ENCODE measurements at places on chromosomes 2 and 18.

DNA sequence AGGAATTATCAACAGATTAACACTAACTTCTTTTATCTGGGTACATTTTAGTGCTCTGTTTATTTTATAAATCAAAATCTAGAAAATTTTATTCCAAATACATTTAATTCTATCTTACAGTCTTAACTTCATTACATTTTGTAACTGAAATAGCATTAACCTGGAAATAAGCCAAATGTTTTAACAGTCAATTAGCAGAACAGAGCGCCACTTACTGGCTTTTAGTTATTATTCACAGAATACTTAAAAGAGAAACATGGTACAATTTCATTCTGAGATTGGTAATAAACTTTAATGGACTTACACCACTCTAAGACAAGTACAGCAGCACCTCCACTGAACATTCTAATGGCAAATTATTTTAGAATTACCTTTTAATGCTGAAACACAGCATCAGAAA, 38.6 kb downstream of the SS18 start:
- no peak for DNase-seq

GRCh38 chr18:23924813-23925212, 89.7 kb upstream of the TTC39C start:
- no peak for DNase-seq

DNA sequence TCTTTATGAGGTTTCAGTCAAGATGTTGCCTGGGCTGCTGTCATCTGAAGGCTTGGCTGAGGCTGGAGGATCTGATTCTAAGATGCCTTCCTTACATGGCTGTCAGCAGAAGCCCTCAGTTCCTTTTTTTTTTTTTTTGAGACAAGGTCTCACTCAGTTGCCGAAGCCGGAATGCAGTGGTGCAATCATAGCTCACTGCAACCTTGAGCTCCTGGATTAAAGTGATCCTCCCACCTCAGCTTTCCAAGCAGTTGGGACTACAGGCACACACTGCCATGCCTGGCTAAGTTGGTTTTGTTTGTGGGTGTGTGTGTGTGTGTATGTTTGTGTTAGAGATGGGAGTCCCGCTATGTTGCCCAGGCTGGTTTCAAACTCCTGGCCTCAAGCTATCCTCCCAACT, 13.1 kb upstream of the SLC35F5 start:
- DNase-seq = no peak

DNA sequence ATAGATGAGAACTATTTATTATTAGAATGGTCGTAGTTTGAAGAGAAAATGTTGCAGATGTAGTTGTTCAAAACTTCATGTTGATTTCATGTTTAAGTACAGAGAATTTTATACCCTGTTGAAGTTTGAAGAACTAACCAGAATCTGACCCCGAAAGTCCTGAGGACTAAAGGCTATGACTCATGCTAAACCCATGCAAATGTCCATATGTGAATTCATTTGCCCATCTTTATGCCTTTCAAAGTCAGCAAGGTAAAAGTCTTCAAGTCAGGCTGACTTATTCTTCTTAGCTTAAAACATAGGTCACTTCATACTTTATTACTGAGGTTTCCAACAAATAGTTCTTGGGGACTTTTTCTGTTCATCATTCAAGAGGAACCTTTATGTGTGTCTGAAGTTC, 185.5 kb downstream of the CCDC85A start:
- no peak for DNase-seq

- no peak for DNase-seq
Observed at GRCh38 chr2:227153758-227154486, 10.1 kb downstream of the COL4A4 start.

- no peak for DNase-seq
Observed at GRCh38 chr2:27059141-27059820, 7.8 kb downstream of the AGBL5 start.

GRCh38 chr2:85652056-85652455, 15.9 kb downstream of the SFTPB start:
- DNase-seq = no peak

DNA sequence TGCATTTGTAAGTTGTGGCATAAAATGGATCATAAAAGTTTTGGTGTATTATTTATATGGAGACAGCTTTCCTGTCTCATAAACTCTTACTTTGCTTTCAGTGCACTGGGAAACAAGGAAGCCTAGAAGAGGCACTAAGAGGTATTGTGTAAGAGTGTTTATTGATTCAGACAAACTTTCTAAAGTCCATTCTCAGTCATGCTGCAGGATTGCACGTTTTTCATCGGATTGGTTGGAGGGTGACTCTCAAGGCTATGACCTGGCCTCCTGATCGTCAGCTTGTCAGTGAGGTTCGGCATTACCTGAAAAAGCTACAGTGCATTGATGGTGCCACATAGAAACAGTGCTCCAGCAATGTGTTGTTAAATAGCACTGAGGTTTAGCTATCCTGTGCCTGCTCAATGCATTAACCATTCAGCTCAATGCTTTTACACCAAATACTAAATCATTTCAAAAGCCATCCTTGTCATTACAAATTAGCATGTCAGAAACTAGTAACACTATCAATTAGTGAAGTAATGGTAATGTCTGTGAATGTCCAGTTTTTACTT, 545.5 kb downstream of the CBLN2 start:
- DNase-seq = no peak

DNA sequence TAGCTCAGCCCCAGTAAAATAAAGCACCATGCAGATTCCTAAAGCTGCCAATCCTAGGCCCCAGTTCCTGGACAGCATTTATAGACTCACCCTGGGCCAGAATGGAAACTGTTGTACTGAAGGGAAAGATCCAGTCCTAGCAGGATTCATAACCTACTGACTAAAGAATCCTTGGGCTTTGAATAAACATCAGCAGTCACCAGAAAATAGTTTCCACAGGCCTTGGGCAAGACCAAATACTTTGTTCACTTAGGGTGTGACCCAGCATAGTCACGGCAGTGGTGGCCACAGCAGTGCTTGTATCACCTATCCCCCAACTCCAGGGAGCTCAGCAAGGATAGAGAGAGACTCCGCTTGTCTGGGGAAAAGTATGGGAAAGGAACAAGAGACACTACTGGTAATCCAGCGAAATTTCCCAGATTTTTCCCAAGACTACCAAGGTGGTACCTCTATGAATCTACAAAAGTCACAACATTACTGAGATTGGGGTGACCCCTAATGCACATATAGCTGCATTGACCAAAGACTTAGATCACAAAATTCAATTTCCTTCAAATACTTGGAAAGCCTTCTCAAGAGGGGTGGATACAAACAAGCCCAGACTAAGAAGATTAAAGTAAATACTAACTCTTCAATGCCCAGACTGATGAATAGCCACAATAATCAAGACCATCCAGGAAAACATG, 748.1 kb upstream of the LRATD1 start:
- DNase-seq = no peak

DNA sequence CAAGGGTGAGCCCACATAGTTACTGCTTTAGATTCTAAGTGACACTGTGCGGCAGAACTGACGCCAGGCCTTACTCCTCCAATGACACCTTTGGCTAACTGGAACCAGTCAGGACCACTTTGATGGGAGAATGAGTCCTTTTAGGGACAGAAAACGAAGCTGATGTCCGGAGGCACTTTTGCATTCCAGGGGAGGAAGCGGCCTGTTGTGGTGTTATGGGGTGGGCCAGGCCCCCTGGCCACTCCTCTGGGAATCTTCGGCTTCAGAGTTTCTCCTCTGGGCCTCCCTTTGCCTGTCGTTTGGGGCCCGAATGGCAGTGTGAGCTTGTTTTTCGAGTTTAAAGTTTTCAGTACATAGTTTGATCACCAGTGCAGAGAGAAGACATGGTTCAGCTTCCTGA, 65.9 kb downstream of the MBP start:
- DNase-seq = no peak

GRCh38 chr2:112481528-112482233, at the start of gene TTL:
Gene TTL (plus strand): TSS chr2:112482156. CDS start chr2:112482345, 189 bp downstream.
- peak; percentile 79 for DNase-seq

DNA sequence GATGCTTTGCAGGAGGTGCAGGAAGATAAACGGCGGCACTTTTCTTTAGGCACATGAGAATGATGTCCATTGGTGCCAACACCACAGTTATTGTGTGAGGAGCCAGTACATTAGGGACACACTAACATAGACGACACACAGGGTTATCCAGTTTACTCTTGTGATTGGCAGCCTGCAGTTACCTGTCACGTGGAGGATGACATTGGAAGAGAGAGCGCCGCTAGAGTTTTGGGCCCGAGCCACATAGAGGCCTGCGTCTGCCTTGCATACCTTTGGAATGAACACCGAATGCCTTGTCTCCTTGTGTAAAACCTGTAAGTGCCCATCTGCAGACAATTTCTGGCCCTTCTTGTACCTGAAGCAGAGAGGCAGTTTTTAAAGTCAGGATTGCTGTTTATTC, 26.9 kb upstream of the TTN start:
- no peak for DNase-seq

- no peak for DNase-seq
Observed at GRCh38 chr2:104816143-104816542, 37.8 kb upstream of the POU3F3 start.

DNA sequence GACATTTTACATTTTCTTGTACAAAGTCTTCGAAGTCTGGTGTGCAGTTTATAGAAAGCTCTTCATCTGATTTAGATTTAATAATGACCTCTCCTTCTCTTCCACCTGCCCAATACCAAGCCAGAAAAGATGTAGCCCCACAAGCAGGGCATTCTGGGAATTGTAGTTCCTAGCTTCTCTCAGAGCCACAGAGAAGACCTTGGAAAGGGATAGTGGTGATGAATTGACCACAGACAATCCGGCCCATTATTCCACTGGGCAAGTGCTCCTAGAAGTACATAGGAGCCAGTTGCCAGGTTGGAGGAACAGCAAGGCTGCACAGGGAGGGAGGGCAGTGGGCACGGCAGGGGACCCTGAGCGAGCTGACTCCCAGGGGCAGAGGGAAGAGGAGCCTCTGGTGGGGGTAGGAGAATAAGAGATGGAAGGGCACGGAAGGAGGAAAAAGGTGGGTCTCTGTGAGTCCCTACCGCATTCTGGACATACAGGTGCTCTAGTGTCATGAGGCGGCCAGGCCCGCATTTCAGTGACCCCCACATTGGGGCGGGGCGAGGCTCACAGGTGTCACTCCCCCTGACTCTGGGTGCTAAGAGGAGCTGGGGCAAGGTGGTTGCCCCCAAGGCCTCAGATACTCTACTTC, 152.5 kb upstream of the HAAO start:
- no peak for DNase-seq

GRCh38 chr2:18167871-18168270, 289.4 kb downstream of the KCNS3 start:
- no peak for DNase-seq

DNA sequence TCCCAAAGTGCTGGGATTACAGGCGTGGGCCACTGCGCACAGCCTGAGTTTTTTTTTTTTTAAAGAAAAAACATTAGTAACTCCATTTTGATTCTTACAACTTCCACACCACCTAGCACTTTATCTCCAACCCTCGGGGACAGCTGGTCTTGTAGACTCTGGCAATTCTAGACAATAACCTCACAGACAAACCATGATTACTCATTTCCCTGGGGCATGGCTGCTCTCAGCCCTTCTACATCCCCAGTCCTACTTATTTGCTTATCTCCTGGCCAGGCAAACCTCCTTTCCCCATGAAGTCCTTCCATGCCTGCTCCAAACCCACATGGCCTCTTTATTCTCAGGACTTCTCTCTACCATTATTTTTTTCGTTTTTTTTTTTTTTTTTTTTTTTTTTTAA, 91.1 kb downstream of the ACTR3 start:
- no peak for DNase-seq

DNA sequence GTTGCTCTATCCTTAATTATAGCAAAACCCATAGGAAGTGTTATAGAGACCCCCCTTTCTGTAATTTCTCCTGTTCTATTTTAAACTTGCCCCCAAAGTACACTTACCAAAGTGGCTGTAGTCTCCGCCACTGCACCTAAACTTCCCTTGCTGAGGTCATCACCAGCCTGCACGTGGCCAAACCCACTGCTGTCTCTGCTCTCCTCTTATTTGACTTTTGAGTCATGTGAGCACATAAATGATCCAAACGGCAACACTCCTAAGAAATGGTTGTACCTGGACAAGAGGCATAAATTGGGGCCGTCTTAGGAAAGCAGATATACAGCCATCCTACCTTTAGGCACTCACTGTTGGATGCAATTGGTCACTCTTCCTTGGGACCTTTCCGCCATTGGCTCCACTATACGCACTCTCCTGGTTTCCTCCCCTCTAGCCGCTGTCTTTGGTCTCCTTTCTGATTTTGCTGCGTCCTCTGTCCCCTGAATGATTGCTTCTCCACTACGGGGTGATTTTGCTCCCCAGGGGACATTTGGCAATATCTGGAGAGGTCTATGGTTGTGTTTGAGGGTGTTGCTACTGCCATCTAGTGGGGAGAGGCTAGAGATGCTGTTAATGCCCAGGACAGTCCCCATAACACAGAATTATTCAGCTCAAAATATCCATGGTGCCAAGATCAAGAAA, 19.2 kb upstream of the IL36G start:
- DNase-seq = peak; percentile 20

DNA sequence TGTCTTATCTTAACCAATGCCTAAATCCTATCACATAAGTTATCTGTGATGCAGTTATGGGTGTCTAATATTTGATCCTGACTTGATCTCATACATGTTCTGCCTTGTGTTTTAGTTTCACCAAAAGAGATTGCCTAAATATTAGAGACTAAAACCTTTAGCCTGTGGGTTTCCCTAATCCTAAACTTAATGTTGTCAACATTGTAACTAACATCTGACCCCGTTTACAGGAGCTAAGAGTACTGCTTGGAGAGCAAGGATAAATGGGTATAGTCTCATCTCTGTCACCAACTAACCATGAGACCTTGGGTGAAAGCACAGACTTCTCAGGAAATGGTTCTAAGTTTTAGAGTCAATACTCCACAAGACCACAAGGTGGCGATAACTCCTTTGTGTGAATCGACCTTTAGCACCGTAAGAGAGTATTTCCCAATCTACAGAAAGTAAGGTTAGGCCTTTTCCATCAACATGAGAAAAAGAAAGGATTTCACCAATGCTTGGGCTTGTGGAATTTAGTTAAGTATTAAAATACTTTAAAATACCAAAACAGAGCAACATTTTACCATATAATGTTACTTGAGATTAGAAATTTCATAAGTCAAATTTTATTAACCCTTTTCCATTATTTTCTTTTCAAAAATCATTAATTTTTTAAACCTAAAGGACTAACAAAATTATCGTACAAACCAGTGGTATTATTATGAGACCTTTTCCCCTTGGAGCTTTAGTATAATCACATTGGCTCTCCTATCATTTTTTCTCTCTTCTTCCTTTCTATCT, 60.5 kb downstream of the G6PC2 start:
- DNase-seq = no peak
